ENCODE measurements at places on chromosomes 6 and 20. TPM values are rescaled to one million over a fixed set of nuclear protein-coding genes. Genes with fewer than 3 reads are reported as not detected.

DNA sequence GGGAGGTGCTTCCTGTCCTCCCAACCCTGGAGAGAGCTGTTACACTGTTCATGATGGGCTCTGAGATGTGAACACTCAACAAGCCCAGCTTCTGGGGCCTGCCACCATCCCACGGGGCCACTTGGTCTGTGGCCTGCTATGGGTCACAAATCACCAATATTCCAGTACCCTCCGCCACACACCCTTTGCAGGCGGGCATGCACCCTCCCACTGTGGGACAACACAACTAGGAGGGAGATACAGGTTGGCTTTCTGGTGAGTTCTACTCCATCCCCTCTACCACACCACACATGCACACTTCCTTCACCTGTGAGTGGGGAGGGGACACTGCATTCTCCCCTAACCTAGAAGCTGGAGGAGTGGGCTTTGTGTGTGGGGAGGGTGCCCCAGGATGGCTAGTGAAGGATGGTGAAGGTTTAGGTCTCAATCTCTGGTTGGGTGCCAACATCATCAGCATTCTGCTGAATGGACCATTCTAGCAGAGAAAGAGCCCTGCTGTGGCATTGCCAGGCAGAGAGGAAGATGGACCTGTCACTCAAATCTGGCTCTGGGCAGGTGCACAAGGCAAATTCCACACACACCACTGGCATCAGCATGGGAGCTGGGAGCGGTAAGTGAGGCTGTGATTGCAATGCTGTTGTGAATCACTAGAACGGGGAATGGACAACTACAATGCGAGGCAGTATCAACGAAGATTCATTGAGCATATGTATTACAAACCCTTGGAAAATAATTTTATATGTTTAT is 175.1 kb downstream of the THBS2 start:
- no peak for DNase-seq

GRCh38 chr6:100538086-100538485 is 73.4 kb upstream of the SIM1 start:
- DNase-seq = peak; percentile 62

- no peak for DNase-seq
Measured at GRCh38 chr6:100311707-100312251, 152.9 kb downstream of the SIM1 start.

Gene FAM8A1
- total RNA-seq = 13.0 TPM

- no peak for DNase-seq
Measured at GRCh38 chr20:51936377-51936776, 134.1 kb upstream of the SALL4 start.

GRCh38 chr6:119142041-119142440 is 63.6 kb upstream of the FAM184A start:
- DNase-seq = no peak

DNA sequence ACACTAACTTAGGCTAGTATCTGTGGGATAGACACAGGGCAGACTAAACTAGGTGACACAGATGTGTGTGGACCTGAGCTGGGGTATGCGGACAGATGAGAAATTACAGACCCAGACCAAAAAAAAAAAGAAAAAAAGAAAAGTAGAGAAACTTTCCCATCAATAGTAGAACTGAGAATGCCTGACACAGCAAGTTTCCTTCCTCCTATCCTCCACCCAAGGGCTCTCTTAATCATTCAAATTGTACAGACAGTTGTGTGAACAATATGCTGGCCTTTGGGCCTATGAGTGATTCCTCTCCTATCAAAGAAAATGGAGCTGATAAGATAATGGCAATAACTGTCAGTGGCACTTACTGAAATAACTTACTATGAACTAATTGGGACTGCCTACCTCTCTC is 226.7 kb upstream of the PRDM1 start:
- no peak for DNase-seq

- no peak for DNase-seq
Measured at GRCh38 chr6:81720427-81720826, 32.1 kb downstream of the TENT5A start.

DNA sequence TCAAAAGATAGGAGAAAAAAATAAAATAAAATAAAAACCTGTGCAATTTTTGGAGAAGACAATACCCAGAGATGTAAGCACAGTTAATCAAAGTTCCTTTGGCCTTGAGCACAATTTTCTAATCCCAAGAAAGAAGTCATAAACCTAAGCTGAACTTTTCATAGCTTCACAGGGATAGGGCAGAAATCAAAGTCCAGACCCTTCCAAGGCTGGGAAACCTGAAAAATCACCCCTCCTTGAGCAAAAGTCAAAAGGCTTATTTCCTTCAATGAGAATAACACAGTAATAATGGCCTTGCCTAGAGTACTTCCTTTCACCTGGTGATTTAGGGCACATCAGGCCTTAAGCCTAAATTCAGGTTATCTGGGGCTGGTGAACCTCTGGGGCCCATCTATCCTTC is 415.0 kb upstream of the BTBD3 start:
- no peak for DNase-seq

DNA sequence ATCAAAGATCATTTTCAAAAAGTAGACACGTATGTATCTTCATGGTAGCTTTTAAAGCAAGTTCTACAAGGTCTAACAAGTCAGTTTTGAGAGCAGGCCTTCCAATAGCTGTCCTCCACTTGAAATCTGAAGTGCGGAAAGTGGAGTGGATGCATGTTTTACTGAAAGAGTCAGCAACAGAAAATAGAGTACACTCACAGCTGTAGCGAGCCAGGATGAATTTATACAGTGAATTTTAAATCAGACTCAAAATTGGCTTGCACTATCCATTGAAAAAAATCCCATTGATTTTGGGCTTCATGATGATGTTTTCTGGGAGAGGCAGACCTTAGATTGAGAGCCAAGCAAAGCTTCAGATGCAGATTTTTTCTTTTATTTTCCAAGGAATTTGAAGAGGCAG is 80.6 kb downstream of the GJA10 start:
- DNase-seq = no peak

DNA sequence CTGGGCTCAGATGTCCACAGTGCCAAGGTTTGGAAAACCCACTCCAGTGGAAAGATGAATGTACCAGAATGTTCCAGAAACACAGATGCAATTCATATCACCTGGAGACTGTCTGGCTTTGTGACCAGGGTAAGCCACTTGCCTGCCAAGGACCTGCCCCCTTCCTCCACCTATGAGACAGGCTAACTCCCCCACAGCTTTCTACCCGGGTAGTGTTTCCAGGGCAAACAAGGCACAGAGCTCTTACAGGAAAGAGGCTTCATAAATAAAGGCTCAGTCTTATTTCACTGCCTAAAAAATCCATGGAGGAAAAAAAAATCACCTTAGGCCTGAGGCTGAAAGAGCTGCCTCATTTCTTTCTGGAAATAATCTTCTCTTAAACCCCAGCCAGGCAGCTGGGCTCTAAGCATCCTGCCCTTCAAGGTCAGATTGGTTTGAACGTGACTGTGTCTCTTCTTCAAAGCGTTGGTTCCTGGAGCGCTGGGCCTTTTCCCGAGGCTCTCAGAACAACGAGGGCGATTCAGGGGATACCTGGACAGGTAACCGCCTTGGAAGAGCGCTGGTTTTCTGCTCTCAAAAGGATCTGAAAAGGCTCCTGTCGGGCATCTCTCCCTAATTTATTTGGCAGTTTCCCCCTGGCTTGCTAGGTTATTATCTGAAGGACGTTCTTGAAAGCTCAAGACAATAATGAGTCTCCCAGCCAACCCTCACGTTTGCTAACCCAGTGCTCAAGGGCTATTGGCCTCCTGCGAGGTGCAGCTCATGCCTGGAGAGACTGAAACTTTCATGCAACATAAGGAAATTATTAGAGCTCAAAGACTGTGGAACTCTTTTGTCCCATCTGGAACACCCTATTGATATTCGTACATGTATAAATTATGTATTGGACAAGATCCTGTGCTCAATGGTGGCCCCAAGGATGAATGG is 199.2 kb upstream of the PMEPA1 start:
- no peak for DNase-seq

GRCh38 chr6:1240766-1241318 is 71.1 kb upstream of the FOXQ1 start:
- DNase-seq = peak; percentile 21

GRCh38 chr6:125020385-125020784 is 58.1 kb downstream of the RNF217 start:
- no peak for DNase-seq

DNA sequence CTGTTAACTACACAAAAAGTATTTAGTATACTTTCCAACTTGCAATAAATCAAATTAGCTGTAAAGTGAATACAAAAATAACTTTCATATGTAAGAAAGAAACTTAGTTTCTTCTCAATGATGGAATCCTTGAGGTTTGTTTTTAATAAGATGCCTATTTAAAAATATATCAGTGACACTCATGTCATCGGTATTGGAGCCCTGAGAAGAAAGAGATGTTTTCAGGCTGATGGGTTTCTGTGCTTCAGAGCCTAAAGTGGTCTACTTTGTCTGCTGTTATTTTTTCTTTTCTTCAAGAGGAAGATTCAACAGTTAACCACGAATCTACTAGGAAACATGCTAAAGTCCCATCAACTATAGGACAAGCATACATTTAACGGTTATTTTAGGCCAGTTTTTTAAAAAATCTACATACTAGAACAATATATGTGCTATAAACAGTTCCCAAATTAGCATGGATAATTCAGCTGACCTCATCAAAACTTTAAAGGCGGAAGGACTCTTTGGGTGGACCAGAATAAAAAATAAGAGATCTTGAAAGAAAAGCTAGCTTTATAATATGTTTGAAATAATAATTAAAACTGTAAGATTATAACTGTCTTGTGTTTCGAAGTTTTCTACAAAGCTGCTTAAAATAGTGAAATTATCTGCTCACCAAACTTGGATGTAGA is 147.0 kb upstream of the SAMD5 start:
- no peak for DNase-seq

DNA sequence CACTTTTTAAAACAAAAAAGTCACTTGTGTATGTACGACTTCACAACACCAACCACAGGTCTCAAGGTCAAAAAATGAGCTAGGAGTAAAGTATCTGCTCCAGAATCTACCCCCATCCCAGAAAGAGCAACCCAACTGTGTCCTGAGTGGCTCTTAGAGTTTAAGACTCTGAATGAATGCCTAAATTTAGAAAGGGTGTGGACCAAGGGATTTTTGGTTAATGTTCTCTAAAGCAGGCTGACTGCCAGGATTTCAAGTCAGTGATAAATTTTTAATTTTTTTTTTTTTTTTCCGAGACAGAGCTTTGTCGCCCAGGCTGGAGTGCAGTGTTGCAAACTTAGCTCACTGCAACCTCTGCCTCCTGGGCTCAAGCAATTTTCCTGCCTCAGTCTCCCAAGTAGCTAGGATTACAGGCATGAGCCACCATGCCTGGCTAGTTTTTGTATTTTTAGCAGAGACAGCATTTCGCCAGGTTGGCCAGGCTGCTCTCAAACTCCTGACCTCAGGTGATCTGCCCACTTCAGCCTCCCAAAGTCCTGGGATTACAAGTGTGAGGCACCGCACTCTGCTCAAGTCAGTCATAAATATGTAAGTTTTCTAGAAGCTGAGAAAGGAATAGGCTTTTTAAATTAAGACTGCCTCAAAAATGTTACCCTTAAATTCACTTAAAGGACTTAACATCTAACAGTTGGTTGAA is 20.2 kb downstream of the STAU1 start:
- DNase-seq = no peak
